ENCODE measurements at places on chromosomes 6 and 20. TPM values are rescaled to one million over a fixed set of nuclear protein-coding genes. Genes with fewer than 3 reads are reported as not detected.

- no peak for DNase-seq
These were observed 68.5 kb upstream of the TENT5A start for GRCh38 chr6:81820980-81821379.

DNA sequence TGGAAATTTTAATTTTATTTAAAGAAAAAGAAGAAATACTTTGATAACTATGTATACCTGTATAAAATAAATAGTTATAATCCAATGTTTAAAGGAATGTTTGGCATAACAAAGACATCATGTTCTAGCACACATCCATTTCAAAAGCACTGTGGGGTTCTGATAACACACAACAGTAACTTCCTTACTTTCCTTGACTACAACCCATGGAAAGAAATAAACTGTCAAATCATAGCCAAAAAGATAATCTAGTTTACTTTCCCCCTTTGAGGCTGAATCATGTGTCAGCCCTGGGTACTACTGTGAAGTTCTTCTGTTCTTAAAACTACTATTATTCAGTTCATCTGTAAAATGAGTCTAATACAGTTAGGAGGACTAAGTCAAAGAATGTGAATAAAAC lies 61.4 kb upstream of the PKIB start:
- DNase-seq, result no peak

DNA sequence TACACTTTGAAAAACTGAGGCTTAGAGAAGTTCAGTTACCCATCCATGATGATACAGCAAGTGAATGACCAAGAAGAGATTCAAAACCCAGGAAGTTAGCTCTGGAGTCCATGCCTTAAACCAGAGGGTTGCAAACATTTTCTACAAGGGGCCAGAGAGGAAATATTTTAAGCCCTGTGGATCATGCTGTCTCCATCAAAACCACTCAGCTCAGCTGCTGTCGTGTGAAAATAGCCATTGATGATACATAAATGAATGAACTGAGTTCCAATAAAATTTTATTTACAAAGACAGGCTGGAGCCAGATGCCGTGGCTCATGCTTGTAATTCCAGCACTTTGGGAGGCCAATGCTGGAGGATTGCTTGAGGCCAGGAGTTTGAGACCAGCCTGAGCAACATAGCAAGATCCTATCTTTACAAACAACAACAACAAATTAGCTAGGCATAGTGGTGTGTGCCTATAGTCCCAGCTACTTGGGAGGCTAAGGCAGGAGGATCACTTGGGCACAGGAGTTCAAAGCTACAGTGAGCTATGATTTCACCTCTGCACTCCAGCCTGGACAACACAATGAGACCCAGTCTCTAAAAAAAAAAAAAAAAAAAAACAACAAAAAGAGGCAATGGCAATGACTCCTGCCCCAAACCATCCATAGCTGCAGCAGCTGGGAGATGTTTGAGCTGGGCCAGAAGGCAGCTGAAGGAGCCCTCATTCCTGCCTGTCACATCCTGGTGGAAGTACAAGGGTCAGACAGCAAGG lies 44.1 kb upstream of the RIN2 start:
- no peak for DNase-seq

- no peak for DNase-seq
These were observed 579.0 kb upstream of the FLRT3 start for GRCh38 chr20:14916360-14916920.

- no peak for DNase-seq
These were observed 83.4 kb downstream of the CCDC170 start for GRCh38 chr6:151577257-151577656.

The ENTPD6 gene
- total RNA-seq, result 68.8 TPM

GRCh38 chr6:56246541-56246880 lies 869 bp downstream of the COL21A1 start:
- DNase-seq, result no peak

DNA sequence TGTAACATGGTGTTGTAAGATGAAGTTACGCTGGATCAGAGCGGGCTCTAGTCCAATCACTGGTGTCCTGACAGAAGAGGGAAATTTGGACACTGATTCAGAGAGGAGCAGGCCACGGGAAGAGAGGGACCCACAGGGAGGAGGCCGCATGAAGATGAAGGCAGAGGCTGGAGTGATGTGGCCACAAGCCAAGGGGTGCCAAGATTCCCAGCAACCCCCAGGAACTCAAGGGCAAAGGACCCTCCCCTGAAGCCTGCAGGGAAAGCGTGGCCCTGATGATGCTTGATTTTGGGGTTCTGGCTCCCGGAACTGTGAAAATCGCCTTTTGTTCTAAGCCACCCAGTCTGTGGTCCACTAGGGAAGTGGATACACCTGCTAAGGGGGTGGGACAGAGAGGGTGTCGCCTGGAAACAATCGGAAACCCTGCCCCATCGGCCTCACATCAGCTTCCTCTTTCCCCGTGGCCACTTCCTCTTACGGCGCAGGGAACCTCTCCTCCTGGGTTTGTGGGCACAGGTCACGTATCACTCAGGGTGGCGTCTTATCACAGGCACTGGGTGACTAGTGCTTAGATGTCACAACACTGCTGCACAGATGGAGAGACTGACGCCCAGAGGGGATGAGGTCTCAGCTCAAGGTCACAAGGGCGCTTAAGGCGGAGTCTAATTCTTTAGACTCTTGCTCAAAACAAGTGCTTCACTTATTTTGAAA lies 58.0 kb downstream of the SULF2 start:
- peak; percentile 84 for DNase-seq

- no peak for DNase-seq
These were observed 143.8 kb downstream of the ZMYND8 start for GRCh38 chr20:47212606-47213207.

- DNase-seq, result no peak
These were observed 56.8 kb upstream of the SLC32A1 start for GRCh38 chr20:38667417-38667956.

- DNase-seq, result no peak
These were observed 47.3 kb downstream of the SLC35D3 start for GRCh38 chr6:136969433-136969832.

- no peak for DNase-seq
These were observed 7.9 kb downstream of the CCDC167 start for GRCh38 chr6:37491830-37492208.

The SIRPA gene
- 62.9 TPM for total RNA-seq

DNA sequence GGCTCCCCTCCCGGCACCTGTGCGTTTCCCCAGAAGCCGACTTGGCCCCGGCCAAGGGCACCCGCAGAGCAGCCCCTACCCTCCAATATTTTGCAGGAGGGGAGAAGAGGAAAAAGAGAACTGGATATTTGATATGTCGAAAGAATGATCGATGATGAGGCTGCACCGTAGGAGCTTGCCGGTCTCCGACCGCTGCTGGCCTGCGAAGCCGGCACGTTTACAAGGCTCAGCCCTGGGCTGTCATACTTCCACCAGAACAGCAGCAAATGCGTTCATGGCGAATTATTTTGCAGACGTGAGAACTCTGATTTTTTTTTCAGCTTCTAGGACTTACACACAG lies 296.7 kb downstream of the TFAP2C start:
- DNase-seq, result no peak

The ACTL10 gene
- total RNA-seq, result 0.96 TPM

The ARMC2 gene
- total RNA-seq, result 12.3 TPM

The CUTA gene
- total RNA-seq, result 111 TPM

GRCh38 chr6:33294086-33294823 lies 4.5 kb downstream of the RGL2 start:
- peak; percentile 26 for DNase-seq

GRCh38 chr6:125899726-125900182 lies 56.8 kb upstream of the HINT3 start:
- DNase-seq, result no peak

The THBS2 gene
- 700 TPM for total RNA-seq

DNA sequence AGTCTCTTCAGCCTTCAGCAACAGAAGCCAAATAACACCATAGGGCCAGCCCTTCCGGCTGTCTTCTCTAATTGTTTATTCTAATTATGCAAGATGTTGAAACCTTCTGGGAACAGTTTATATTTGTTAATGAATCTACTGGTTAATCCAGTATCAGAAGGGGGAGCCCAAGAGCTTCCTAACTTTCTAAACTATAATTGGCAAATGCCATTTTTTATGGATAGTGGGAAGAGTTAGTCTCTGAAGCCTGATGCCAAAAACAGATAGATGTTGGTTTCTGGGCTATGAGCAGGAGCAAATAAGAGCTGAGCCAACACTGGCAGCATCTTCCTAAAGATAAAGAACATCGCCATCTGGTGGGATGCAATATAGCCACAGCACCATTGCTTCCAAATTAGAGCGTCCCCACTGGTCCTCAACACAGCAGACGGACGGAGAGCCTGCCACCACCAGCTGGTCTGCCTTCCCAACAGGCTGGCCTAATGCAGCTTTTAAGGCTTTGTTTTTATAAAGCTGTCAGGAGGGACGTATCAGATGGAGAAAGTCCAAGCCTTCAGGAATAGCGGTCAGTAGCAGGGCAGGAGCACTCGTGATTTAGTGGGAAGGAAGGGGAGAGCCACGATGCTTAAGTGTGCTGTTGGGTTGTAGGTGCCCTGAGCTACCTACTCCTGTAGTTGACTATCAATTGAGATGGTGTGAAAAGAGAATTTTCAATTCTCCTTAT lies 118.8 kb downstream of the RALGAPA2 start:
- DNase-seq, result no peak

DNA sequence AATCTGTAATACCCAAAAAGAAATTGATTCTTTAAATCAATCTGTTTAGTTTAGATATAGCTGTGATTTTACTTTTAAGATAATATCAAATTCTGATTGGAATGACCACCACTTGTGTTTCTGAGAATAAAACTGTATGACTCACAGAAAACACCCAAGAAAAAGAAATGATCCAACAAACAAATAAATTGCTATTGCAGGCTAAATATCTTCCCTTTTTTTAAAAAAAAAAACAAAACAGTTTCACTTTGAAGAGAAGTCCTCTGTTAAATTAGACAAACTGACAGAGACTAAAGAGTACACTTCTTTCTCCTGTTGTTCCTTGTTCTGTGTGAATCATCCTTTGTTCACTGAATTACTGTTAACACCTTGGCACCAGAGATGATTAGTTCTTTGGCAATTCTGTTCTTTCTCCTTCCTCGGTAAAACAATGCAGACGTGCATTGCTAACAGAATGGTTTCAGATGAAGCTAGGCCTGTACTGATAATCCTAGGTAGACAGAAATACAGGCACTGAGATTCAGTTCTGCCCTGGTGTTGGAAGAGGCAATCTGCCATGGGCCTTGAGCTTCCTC lies 895.2 kb upstream of the CITED2 start:
- DNase-seq, result no peak

- DNase-seq, result no peak
These were observed 38.9 kb upstream of the HDGFL1 start for GRCh38 chr6:22530506-22530905.

DNA sequence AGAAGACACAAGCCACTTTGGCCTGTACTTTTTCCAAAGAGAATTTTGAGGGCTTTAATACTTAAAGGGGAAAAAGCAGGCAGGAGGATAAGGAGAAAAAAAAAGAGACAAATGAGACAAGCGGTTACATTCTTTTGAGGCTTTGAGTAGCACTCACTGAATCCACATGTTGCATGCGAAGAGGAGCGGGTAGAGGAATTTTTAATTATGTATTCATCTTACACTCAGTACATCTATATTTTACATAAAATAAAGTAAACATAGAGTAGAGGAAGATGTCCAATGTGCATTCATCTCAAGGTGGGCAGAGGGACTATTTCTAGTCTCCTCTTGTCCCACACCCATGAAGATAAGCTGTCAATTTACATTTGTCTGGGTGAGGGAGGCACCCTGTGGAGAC lies 266.9 kb downstream of the CD109 start:
- DNase-seq, result no peak

The RNF8 gene
- 13.9 TPM for total RNA-seq

DNA sequence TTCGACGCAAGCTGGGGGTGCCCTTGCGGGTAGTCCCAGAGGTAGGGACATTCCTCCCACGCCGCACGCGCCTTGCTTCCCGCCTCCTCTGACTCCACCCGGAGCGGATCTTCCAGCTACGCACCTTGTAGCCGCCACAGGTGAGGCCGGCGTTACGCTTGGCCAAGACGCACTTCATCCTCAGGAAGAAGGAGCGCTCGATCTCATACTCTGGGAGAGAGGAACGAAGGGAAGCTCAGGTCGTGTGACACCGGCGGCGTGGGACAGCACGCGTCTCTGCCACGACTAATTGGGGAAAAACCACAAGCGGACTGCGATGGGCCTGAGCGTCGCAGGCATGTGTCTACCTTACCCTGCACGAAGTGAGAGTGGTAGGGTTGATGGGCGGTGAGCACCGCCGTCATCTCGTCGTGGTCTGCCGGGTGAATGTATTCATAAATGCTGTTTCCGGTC lies 15.5 kb downstream of the SIM1 start:
- no peak for DNase-seq

- peak; percentile 97 for DNase-seq
These were observed 8.7 kb upstream of the ARMC12 start for GRCh38 chr6:35727935-35728682.

- no peak for DNase-seq
These were observed 16.0 kb downstream of the KIF13A start for GRCh38 chr6:17971128-17972073.

The POM121L2 gene
- total RNA-seq, result not detected

The STX11 gene
- 7.0 TPM for total RNA-seq

DNA sequence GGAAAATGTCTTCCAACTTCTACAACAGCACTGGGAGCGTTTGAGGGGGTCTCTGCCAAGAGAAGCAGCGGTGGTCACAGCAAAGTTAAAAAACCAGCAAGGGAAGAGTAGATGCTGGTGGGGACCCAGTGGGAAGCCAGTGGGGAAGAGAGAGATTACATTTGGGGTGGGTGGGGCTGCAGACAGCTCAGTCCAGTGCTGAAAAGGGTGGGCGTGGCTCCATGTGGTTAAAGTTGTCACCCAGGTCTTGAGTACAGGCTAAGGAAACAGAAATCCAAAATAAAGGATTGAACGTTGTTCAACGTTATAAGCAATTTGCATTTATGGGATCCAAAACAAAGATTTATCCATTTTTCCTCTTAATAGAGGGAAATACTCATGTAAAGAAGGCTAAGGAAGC lies 106.3 kb upstream of the LY86 start:
- no peak for DNase-seq

- no peak for DNase-seq
These were observed 43.8 kb downstream of the ARFGEF2 start for GRCh38 chr20:48965189-48965910.

DNA sequence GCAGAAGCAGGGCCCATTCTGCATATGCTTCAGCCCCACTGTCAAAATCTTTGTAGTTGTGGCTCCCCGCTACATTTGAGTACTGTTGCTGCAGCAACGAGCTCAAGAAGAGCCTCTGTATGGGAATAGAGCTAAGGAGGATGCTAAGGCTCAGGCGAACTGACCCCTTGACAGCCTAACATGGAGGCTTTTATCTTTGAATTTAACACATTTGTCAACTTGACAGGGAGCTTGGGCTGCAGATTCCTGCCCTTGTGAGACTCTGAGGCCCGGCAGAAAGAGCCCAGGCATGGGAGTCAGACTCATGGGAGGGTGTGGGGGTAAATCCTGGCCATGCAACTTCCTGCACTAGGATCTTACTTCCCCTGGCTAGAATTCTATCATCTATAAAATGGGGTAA lies 278.7 kb upstream of the CITED2 start:
- no peak for DNase-seq
